ENCODE measurements at places on chromosomes 13 and 19. TPM values are rescaled to one million over a fixed set of nuclear protein-coding genes. Genes with fewer than 3 reads are reported as not detected.

LILRB5 gene
- 3.0 TPM for total RNA-seq

DACT3 gene
- total RNA-seq, result 24.7 TPM

GRK1 gene
- total RNA-seq, result not detected

NMRK2 gene
- total RNA-seq, result not detected

NCR1 gene
- total RNA-seq, result not detected

UBE2L5 gene
- 0.11 TPM for total RNA-seq

ZNF577 gene
- 18.2 TPM for total RNA-seq

SPPL2B gene
- 49.1 TPM for total RNA-seq

GRCh38 chr13:110615322-110616102 is at the start of gene NAXD:
TSS of gene NAXD (plus strand) at chr13:110615545. CDS start at chr13:110615602, 57 bp downstream.
- DNase-seq, result peak; percentile 93

DNA sequence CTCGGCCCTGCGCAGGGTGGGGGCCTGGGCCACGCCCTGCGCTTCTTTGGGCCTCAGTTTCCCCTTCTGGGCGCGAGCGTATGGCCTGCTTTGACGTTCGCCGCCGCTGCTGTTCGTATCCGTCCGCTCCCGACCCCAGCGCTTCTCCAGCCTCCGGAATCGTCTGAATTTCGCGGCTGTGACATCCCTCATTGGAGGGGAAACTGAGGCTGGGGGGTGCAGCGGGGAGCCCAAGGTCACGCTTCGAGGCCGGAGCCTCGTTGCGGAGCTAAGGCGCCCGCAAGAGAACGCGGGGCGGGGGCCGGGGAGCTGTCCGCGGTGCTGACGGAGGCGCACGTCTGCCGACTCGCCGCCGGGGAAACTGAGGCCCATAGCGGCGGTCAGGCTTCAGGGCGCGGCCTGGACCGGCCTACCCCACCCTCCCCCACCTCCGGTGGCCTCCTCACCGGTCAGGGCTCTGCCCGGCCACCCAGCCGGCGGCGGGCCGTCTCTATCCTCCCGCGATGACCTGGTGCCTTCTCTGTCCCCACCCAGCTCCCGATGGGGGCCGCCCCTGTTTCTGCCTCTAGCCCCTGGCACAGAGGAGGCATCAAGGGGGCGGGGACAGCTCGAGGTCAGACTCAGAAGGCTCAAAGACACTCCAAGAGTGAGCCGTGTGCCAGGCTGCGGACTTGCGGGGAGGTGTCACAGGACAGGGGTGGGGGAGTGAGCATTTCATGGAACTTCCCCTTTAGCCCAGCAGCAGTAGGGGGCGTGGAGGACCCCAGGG is 3.0 kb upstream of the APC2 start:
- DNase-seq, result no peak

GRCh38 chr19:28468701-28469459 is 744.1 kb downstream of the UQCRFS1 start:
- no peak for DNase-seq

GRCh38 chr19:11821474-11822109 is 7.5 kb downstream of the ZNF440 start:
- no peak for DNase-seq

DNA sequence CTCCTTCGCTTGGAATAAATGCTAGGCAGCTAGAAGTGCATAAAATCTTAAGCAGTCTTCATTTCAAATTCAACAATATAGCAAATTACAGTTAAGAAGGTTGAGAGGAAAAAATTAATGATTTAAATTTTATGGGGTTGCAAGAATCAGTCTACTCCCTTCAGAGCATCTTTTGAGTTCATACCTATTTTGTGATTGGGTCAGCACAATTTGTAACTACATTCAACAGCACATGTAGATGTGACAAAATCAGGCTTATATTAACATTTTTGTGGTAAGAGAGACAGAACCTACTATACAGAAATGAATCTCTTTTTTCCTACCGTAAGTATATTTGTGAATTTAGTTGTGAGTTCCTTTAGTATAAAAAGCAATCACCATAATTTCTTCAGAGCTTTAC is 520.6 kb upstream of the HTR2A start:
- no peak for DNase-seq

DNA sequence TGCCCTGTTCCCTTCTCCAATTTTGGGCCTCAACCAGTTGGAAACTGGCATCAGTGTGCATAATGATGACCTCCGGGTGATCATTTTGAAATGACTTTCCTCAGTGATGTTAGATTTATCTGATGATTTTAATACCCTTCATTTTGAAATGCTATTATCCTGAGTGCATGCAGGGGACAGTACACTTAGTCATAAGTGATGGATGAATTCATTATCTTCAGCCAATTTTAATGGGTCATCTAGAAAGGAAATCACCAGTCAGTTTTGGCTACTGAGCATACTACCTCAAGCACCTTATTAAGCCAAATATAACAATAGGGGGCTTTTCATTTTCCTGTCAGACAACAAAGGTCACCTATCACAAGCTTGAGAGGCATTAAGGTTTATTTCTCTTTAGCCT is 118.5 kb upstream of the MIR17HG start:
- DNase-seq, result no peak

GRCh38 chr19:32748497-32748896 is 28.9 kb downstream of the TDRD12 start:
- DNase-seq, result no peak

GRCh38 chr13:109162248-109163036 is 533.0 kb downstream of the MYO16 start:
- DNase-seq, result no peak

GRCh38 chr13:46143184-46143701 is 38.4 kb upstream of the CPB2 start:
- no peak for DNase-seq

DNA sequence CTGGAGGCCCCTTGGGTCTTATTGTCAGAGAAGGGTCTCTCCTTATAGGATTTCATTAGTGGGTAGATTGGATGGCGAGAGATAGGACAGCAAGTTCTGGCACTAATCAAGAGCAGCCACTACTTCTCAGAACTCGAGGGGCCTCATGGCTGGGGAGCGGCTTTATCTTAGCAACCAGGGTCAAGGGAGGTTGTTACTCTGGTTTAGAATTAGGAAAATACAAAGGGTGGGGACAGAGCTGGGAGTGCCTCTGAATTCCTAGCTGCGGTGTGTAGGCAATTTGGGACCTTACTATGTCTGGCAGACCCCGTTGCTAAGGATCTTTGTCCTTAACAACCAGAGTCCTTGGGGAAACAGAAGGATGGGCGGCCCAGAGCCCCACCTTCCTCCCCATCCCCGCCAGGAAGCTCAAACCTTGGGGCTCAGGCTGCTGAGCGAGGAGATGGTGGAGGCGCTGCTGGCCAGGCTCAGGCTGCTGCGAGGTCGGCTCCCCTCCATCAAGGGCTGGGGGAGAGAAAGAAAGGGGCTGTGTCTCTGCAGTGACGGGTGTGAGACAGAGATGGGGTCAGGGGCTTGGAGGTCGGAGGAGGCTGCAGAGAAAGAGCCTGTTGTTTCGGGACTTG is 1.2 kb downstream of the PLEKHA4 start:
- no peak for DNase-seq

DNA sequence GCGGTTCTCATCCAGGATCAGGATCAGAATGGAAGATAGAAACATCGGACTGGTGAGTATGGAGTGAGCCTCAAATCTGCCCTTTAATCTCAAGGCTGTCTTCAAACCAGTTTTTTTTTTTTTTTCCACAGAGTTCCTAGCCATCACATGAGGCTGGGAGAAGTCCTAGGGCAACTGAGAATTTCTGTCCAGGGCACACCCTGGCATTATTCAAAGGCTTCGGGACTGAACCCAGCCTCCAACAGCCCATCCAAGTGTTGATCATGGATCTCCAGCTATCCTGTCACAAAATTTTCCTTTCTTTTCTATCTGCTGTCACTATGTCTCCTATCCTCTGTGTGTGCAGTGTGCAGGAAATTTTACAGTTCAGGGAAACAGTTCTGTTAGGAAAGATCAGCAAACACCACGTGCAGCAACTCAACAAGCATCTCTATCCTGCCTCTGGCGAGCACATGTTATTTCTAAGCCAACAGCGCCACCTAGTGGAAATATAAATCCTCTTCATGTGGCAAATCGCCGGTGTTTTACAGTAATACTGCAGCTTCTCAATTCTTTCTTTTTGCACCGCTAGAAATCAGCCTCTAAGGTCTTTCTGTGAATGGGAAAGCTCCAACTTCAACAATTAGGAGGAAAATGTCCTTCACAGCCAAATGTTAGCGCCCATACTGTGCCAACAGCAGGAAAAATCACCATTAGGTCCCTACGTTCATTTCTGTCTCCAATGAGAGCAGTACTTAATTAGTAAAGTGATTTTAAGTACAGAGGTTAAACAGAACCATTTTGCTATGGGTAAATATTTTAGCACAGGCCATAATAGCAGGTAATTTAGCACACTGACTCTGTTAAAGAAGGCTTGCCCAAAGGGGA is 21.4 kb upstream of the ZNF181 start:
- DNase-seq, result no peak
